ENCODE measurements at places on chromosomes 3 and 15. TPM values are rescaled to one million over a fixed set of nuclear protein-coding genes. Genes with fewer than 3 reads are reported as not detected.

Gene CKMT1B
- total RNA-seq, result 0.25 TPM

GRCh38 chr3:57999417-58000115 is 8.7 kb upstream of the FLNB start:
- H3K4me3 ChIP-seq, result no peak overlapping the region
- no peaks in the 10 kb centered on the region for H3K27me3 ChIP-seq
- H3K36me3 ChIP-seq, result no peaks in the 10 kb centered on the region
- peaks cover 14% of the 10 kb centered on the region for H3K4me1 ChIP-seq
- no peak overlapping the region for H3K27ac ChIP-seq

Gene TMEM158
- not detected for total RNA-seq

DNA sequence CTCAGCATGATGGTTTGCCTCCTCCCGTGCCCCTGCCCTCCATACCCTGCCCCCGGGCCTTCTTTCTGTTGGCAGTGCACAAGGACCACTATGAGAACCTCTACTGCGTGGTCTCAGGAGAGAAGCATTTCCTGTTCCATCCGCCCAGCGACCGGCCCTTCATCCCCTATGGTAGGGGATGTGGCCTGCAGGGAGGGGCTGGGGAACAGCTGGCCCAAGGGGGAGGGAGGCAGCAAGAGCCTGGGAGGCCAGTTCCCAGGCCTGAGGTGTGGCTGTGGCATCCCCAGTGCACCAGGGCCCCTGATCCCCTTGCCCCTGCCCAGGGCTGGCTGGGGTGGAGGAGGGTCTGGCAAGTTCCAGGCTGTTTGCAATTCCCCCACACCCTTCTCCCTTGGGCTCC is 2.6 kb upstream of the PLA2G4B start:
- H3K36me3 ChIP-seq, result peaks cover 11% of the 10 kb centered on the region
- no peak for DNase-seq
- no peaks in the 10 kb centered on the region for H3K27me3 ChIP-seq

GRCh38 chr15:28122038-28122949 is 23.2 kb upstream of the OCA2 start:
- no peak for DNase-seq
- H3K27ac ChIP-seq, result no peak overlapping the region
- H3K36me3 ChIP-seq, result peaks cover 23% of the 10 kb centered on the region
- H3K27me3 ChIP-seq, result no peaks in the 10 kb centered on the region

Gene LAMB2
- not detected for total RNA-seq

Gene ACAN
- total RNA-seq, result not detected

DNA sequence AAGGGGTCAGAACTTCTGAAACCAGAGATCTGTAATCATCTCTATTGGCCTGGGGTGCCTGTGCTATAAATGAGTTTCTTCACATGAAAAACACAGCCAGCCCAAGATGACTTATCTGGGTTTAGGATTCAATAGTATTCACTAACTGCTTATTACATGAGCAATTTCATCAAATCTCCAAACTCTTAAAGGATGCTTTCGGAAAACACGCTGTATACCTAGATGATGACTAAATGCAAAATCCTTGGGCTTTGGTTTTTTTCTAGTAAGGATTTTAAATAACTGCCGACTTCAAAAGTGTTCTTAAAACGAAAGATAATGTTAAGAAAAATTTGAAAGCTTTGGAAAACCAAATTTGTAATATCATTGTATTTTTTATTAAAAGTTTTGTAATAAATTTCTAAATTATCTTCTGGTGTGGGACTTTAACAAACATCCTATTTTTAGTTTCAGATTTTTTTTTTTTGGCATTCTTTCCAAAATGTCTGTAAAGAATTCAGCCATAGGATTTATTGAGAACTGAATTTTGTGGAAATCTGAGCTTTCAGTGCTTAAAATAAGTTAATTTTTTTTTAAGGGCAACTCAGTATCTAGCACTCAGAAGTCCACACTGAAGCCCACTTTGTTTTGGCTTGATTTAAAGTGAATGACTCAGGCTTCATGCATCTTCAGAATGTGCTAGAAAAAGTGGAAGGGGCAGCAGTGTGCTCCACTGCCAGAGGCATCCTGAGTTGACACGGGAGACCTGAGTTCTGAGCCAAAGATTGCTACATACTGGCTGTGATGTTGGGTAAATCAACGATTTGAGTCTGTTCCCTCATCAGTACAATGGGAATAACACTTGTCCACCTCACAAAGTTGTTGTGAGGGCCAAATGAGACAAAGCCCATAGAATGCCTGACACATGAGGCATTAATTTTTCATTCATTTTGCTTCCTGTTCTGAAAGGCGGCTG is 18.7 kb downstream of the TMEM43 start:
- H3K4me3 ChIP-seq, result no peak overlapping the region
- peaks cover 40% of the 10 kb centered on the region for H3K36me3 ChIP-seq
- peaks cover 56% of the 10 kb centered on the region for H3K4me1 ChIP-seq
- no peaks in the 10 kb centered on the region for H3K27me3 ChIP-seq

DNA sequence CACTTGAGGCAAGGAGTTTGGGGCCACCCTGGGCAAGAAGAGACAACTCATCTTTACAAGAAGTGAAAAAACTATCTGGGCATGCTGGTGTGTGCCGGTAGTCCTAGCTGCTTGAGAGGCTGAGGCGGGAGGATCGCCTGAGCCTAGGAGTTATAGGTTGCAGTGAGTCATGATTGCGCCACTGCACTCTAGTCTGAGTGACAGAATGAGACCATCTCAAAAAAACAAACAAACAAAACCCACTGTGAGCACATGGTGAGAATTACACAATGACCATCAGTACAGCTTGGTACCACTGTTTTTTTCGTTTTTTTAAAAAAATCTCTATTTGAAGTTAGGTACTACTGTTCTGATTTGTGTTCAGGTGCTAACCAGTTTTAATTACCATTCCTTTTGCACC is 13.6 kb downstream of the VPS39 start:
- peak; percentile 37 for DNase-seq
- no peaks in the 10 kb centered on the region for H3K27me3 ChIP-seq
- peaks cover 55% of the 10 kb centered on the region for H3K4me1 ChIP-seq
- H3K27ac ChIP-seq, result peak overlapping the region; percentile 93
- H3K36me3 ChIP-seq, result peaks cover 49% of the 10 kb centered on the region

Gene C3orf22
- total RNA-seq, result not detected

Gene GOLGA8T
- not detected for total RNA-seq

Gene LRRK1
- 0.35 TPM for total RNA-seq

DNA sequence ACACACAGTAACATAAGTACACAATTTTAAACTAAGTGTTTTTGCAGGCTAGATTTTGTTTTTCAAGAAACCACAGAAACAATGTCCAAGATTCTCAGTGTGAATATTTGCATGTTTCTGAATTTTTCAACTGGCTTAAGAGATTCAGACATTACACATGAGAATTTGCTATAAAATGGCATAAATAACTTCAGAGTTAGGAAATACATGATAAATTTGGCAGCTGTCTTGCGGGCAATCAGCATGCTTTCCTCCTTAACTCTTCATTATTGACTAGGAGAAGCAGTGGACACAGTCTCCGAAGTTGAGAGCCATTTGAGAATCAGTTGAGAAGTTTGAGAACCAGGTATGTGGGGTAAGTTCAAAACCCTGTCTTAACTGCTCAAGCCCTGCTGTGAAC is 625.6 kb upstream of the SGO1 start:
- no peaks in the 10 kb centered on the region for H3K4me1 ChIP-seq
- H3K27ac ChIP-seq, result no peak overlapping the region
- H3K27me3 ChIP-seq, result no peaks in the 10 kb centered on the region
- H3K36me3 ChIP-seq, result no peaks in the 10 kb centered on the region

GRCh38 chr3:20077068-20077467 is 36.8 kb downstream of the KAT2B start:
- peaks cover 13% of the 10 kb centered on the region for H3K4me1 ChIP-seq
- DNase-seq, result no peak
- H3K36me3 ChIP-seq, result no peaks in the 10 kb centered on the region

- H3K27ac ChIP-seq, result no peak overlapping the region
- H3K36me3 ChIP-seq, result no peaks in the 10 kb centered on the region
- H3K4me1 ChIP-seq, result peaks cover 37% of the 10 kb centered on the region
- no peak for DNase-seq
Observed at GRCh38 chr3:53167418-53168174, 6.6 kb downstream of the PRKCD start.

Gene XRN1
- total RNA-seq, result 54.2 TPM

Gene ECE2
- total RNA-seq, result not detected

GRCh38 chr3:126961791-126962461 is 21.0 kb upstream of the PLXNA1 start:
- H3K4me3 ChIP-seq, result no peak overlapping the region
- no peaks in the 10 kb centered on the region for H3K4me1 ChIP-seq
- H3K36me3 ChIP-seq, result no peaks in the 10 kb centered on the region
- no peaks in the 10 kb centered on the region for H3K27me3 ChIP-seq

DNA sequence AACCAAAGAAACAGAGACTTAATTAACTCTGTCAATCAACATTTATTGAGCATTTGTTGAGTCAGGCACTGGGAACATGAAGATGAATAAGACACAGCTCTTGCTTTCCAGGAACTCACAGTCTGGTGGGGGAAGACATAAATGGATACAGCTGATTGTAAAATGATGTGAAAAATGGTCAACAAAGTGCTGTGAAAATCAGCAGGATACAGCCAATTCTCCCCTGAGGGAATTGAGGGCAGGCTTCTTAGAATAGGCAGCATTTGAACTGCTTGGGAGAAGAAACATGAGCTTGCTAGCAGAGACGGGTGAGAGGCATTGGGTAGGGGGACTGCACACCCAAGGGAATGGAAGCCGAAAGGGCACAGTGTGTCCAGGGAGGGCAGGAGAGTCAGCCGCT is 41.1 kb downstream of the MFSD1 start:
- H3K36me3 ChIP-seq, result no peaks in the 10 kb centered on the region
- DNase-seq, result no peak
- H3K27ac ChIP-seq, result no peak overlapping the region
- no peak overlapping the region for H3K4me3 ChIP-seq
- H3K4me1 ChIP-seq, result peaks cover 6% of the 10 kb centered on the region
- H3K27me3 ChIP-seq, result peaks cover 2% of the 10 kb centered on the region

DNA sequence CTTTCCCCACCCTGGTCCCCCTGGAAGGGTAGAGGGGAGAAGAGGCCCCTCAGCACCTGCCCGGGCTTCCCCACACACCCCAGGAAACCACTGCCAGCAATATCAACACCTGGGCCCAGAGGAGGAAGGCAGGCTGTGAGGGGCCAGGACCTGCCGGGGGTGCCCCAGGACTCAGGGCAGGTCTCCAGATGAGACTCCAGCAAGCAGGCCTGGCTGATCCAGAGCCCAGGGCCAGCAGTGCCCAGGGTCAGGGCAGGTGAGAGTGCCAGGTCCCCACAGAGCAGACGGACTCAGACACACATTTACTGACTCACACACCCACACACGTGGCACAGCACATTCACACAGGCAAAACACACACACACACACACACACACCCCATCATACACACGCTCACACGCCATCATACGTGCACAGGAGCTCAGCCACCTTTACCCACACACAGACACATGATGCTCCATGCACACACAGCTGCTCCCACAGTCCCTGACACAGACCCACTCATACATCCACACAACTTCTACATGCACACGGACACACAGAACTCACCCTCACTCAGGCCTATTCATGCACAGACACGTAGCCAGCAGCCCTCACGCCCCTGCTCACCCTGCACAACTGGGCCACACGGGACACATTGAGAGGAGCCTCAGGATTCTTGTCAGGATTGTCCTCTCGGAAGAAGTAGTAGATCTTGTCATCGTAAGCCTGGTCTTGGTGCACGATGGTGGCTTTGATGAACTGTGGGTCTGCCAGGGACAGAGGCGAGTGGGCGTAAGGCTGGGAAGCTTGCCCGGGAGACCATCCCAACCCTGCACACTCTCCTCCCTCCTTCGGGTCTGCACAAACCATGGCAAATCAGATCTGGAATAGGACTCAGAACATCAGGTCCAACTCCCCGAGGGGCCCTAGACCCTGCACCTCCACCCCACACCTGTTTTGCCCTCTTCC is 17.5 kb downstream of the SEMA7A start:
- H3K27ac ChIP-seq, result peak overlapping the region; percentile 12
- H3K4me1 ChIP-seq, result peaks cover 16% of the 10 kb centered on the region
- DNase-seq, result no peak
- peaks cover 44% of the 10 kb centered on the region for H3K36me3 ChIP-seq
- H3K4me3 ChIP-seq, result no peak overlapping the region

DNA sequence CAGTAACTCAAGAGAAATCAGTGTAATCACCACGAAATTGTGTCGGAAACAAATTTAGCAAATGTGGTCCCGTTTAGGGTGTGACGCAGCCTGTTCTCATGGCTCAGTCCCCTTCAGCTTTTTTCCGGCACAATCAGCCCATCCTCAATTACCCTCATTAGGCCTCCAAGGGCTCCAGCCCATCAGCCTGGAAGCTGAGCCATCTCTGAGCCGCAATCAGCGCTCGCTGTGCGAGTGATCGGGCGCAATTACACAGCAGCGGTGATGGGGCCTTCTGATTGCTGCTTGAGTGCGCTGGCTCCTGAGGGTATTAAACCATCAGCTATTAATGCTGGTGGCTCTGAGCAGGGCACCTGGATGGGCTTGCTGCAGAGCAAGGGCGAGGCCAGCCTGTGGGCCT is 55.6 kb downstream of the PLXNA1 start:
- H3K4me3 ChIP-seq, result no peak overlapping the region
- DNase-seq, result no peak
- no peak overlapping the region for H3K27ac ChIP-seq
- no peaks in the 10 kb centered on the region for H3K27me3 ChIP-seq

DNA sequence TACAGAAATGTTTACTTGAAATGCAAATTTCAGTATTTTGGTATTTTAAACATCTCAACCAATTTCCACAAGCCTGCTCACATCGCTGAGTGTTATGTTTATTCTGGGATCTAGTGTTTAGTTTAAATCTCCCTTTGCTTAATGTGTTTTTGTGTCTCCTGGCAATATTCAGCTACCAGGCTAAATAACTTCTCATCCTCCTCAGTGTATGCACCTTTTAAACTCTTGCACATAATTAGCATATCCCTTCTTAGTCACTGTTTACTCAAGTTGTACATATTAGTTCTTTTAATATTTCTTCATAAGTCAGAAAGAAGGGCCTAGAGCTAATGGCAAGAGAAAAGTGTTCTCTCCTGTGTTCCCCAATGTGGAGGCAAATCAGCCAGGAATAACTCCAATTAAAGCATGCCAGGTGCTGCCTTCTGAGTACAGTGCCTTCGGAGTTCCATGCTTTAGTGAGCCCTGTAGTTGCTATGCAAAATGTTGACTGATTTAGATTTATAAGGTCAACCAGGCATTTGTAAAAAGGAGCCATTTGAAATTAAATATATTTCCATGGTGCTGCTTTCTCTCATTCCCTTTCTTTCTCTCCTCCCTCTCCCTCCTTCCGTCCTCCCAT is 234.3 kb downstream of the GAP43 start:
- DNase-seq, result no peak
- H3K27ac ChIP-seq, result no peak overlapping the region
- H3K4me3 ChIP-seq, result no peak overlapping the region

- no peaks in the 10 kb centered on the region for H3K4me1 ChIP-seq
- H3K4me3 ChIP-seq, result no peak overlapping the region
- no peak for DNase-seq
- no peaks in the 10 kb centered on the region for H3K36me3 ChIP-seq
Observed at GRCh38 chr3:139052802-139053600, 8.3 kb upstream of the PRR23C start.

DNA sequence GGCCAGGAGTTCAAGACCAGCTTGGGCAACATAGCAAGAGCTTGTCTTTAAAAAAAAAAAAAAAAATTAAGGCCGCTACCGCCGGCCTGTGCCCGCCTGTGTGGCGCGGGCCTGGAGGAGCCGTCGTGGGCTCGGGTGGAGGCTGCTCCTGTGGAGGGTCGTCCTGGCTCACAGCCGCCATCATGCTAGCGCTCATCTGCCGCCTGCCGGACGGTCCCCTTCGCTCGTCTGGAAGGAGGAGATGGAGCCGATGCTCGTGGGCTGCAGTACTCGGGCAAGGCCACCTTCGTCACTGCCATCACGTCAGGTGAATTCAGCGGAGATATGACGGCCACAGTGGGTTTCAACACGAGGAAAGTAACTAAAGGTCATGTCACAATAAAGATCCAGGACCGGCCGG is 37.4 kb downstream of the TFRC start:
- DNase-seq, result no peak
- no peak overlapping the region for H3K27ac ChIP-seq
- H3K4me3 ChIP-seq, result no peak overlapping the region
- H3K27me3 ChIP-seq, result no peaks in the 10 kb centered on the region

Gene HOMER2
- total RNA-seq, result 4.6 TPM

Gene ARNT2
- total RNA-seq, result 0.19 TPM
